Stomach (tissue), 19 donors: ENCODE measurements at places on chromosomes 11 and 22.

GRCh38 chr22:39722501-39722900 lies 151.9 kb downstream of the CACNA1I start:
- DNase-seq: no peak

DNA sequence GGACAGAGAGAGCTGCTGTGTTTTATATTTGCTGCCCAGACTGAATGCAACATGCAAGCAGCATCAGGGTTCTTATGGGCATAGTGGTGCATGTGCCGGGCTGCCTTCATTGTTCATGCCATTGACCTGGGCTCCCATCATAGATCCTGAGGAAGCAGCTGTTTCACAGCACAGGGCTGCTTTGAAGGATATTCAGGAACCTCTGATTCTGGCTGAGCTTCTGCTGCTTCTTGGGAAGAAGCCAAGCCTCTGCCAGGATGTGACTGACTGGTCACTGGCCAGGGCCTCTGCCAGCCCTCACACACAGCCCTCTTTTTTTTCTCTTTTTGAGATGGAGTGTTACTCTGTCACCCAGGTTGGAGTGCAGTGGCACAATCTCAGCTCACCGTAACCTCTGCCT lies 43.3 kb downstream of the CYB5R2 start:
- DNase-seq: peak; percentile 14

DNA sequence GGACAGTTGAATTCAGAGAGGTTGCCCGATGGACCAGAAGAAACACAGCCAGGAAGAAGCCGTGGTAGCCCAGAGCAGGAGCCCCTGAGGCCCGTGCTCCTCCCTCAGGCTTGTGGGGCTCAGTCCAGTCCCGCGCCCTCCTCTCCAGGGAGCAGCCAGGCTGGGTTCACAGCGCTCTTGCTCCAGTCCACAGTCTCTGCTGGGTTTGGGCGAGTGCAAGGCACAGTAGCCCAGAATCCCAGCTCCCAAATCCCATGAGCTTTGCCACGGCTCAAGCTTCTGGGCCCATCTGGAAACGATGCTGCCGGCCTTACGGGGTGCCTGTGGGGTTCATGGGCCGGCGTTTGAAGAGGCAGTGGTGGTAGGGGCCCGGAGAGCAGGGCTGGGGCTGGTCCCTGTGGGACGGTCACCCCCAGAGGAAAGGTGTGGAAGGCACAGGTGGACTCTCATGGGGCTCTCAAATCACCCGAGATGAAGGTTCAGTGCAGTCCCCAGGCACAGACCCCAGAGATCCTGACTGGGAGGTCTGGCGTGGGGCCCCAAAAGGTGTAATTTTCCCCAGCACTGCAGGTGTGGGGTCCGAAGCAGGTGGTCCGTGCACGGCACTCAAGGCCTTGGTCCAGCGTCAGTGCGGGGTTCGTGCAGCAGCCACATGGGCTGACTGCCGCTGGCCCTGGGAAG lies 30.6 kb upstream of the ATXN10 start:
- DNase-seq: no peak

GRCh38 chr22:31343235-31344191 lies 2.6 kb downstream of the PATZ1 start:
- peak; percentile 93 for DNase-seq

- no peak for DNase-seq
These were observed 38.5 kb downstream of the RTL6 start for GRCh38 chr22:44459551-44459950.

GRCh38 chr11:108069947-108070346 lies 51.4 kb upstream of the ACAT1 start:
- peak; percentile 7 for DNase-seq

GRCh38 chr11:269146-269890 lies 8.9 kb upstream of the NLRP6 start:
- DNase-seq: peak; percentile 62

DNA sequence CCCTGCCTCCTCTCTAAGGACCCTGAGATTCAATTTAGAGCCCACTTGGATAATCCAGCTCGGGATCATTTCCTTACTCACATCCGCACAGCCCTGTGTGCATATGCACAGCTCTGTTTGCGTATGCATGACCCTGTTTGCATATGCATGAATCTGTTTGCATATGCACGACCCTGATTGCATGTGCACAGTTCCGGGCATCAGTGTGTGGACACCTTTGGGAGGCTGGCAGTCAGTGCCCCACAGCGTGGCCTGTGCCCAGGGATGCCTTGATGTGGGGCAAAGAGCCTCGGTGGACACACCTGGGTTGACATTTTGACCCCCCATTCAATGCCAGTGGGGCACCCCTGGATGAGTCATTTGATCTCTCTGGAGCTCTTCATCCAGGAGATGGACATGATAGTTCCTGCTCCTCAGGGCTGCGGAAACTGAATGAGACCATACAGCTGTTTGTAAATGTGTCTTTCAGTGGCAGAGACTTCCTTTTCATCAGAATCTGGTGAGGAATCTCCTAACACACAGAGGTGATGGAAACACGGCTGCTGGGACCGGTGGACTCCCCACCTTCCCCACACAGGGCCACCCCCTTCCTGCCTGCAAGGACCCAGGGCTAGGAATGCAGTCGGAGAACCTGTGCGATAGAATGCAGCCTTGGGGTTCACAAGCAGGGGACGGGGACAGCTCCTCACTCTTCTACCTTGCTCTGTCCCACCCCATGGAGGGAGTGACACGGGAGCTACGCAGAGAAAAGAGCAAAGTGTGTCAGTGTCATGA lies 41.2 kb downstream of the MYEOV start:
- no peak for DNase-seq

DNA sequence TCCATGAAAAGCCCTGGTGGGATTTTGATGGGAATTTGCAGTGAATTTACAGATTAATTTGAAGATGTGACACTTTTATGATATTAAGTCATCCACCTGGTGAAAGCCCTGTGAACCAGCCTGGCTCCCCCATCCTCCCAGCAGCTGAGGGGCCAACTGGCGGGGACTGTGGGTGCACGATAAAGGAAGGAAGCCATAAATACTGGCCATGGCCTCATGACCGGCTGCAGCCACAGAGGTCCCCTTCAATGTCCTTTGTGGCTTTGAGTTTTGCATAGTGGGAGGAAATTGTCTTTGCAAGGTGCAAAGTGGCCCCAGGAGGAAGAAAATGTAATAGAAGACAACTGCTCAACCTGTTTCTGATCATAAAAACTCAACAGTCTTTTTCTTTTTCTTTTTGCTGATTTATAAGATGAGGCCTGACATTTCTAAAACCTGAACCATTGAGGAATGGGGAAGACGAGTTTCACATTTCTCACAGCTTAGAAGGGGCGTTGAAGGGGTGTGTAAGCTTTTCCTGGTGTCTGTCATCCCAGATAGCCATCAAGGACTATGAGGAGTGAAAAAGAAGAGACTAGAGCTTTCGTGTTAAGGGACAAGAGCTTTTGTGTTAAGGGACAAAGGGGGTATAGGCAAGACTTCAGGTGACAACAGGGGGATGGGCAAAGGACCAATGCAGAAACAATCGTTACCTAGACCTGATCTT lies 6.3 kb upstream of the NDUFV1 start:
- no peak for DNase-seq

- DNase-seq: no peak
These were observed 567.9 kb upstream of the CADM1 start for GRCh38 chr11:116072133-116072532.

DNA sequence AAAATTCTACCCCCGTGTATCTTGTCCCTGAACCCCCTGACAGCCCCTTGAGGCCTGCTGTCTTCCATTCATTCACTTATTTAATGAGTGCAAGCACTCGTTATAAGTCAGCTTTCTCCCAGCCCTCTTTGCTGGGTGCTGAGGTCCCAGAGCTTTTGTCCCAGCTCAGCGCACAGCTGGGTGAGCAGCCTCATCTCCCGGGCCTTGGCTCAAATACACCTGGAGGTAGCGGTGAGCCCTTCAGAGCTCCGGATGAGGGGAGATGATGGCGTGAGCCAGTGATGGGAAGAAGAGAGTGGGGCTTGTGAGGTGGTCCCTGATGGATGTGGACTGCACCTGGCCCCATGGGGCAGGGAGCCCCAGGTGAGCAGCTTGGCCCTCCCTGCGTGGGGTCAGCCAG lies 18.1 kb upstream of the ARHGAP8 start:
- DNase-seq: no peak

DNA sequence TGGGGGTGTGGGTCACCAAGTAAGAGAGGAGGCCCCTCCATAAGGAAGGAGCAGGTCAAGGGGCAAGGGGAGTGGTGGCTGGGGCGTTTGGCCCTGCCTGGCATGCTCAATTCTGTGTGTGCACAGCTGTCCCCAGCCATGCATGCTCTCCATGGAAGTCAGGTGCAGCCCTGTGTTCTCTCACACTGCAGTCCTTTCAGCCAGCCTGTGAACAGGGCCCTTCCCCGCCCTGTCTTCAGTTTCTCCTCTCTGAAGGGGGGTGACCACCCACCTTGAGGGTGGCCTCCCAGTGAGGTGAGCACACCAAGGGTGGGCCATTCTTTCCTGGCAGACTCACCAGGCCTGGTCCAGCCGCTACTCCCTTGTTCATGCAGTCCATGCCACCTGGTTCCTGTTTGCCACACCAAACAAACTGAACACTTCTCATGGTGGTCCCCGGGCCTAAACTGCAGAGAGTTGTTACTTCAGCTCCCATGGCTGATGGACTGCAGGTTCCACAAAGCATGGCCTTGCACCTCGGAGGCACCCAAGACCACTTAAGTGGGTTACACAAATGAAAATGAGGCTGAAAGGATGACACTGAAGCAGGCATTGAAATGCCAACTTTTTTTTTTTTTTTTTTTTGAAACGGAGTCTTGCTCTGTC lies 1.7 kb upstream of the CHCHD10 start:
- DNase-seq: no peak

- no peak for DNase-seq
These were observed 54.9 kb downstream of the ZC3H12C start for GRCh38 chr11:110147962-110148709.

DNA sequence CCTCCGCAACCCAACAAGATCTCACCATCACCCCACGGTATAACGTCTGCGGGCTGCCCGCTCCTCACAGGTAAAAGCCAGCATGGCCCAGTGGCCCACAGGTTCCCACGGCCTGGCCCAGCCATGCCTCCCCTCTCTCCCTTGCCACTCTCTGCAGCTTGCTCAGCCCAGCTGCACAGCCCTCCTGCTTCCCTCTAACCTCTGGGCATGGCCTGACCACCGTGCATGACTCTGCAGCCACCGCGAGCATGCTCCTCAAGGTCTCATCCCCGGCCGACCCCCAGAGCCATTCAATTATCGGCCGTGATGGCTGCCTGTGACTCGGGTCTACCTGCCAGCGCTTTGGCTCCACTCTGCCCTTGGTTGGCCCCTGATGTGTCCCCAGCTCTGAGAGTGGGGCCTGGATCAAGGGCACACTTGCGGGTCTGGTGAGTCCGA lies 185.5 kb downstream of the CTTN start:
- no peak for DNase-seq
